Left cardiac atrium (tissue), 4 donors: ENCODE measurements at places on chromosomes 12 and 14. TPM values are rescaled to one million over a fixed set of nuclear protein-coding genes. Genes with fewer than 3 reads are reported as not detected.

DNA sequence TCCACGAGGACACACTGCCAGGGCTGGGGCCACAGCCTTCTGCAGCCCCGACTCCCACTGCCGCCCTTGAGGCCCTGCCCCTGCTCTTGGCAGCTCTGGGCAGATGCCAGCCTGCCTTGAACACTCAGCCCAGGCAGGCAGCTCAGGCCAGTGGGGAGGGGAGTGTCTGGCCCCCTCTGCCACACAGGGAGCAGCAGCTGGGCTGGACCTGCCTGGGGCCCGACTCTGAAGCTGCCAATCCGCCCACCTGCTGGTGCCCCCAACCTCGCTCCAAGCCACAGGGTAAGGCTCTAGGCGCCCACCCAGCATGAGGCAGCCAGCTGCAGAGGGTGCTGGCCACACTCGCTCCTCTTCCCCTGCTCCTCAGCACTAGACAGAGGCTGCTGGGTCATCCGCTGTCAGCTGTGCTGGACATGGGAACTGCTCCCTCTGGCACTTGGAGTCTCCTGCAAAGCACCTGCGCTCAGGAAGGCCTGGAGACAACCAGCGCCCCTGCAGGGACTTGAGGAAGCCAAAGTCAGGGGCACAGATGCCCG, 24.6 kb upstream of the NUDT14 start:
- no peak for DNase-seq

GRCh38 chr14:33556382-33557121, 394.3 kb downstream of the EGLN3 start:
- DNase-seq, result no peak

SYNE3 gene
- 34.3 TPM for total RNA-seq

GRCh38 chr12:72011374-72011773, 72.7 kb downstream of the TPH2 start:
- no peak for DNase-seq

- no peak for DNase-seq
Observed at GRCh38 chr12:93059925-93060665, 131.0 kb upstream of the EEA1 start.

DNA sequence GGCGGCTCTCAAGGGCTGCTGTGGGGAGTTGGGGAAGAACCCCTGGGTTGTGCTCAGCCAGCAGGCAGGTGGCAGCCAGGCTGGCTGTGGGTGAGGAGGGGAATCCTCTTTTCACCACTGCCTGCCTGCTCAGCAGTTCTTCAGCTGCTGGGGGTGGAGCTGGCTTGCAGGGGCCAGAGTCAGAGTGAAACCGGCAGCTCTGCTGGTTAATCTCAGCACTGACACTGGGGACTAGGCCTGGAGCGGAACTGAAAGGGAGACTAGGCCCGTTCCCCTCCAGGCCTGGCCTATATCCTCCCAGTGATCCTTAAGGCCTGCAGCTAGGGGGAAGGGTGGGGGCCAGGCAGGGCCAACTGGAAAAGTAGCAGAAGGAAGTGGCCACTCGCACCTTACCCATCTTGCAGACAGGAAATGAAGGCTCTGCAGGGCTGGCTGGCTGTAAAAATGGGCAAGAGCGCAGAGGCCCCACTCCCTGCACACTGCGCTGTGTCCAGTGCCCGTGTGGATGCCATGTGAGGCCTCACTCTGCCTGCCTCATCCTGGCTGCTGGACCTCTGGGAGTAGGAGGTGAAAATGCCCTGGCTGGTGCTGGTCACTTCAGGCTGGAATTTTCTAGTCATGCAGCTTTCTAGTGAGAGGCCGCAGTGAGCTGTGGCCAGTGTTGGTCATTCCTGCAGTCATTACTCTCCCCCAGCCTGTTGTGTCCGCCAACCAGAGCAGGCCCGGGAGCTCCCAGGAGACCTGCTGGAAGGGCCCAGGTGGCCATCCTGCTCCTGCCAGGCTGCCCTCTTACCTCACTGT, 39.4 kb downstream of the SH2B3 start:
- peak; percentile 73 for DNase-seq

GRCh38 chr14:71514941-71515919, 417.0 kb upstream of the RGS6 start:
- DNase-seq, result no peak

GRIP1 gene
- total RNA-seq, result 12.7 TPM

DNA sequence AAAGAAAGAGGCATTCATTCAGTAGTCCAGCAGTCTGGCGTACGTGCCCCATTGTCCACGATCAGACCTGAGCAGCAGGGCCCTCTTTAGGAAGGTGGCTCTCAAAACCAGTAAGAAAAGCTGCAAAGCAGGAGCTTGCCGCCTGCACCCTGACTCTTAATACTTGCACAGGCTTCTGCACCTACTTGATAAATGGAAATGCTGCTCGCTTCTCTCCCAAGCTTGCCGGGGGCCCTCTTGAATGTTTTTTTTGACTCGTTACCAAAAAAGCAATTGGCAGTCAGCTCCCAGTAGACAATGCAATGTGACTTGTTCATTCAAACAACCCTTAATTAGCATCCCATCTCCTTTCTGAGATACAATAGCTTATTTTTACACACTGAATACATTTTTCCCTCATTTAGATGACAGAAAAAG, 27.2 kb upstream of the PTPRB start:
- no peak for DNase-seq

DNA sequence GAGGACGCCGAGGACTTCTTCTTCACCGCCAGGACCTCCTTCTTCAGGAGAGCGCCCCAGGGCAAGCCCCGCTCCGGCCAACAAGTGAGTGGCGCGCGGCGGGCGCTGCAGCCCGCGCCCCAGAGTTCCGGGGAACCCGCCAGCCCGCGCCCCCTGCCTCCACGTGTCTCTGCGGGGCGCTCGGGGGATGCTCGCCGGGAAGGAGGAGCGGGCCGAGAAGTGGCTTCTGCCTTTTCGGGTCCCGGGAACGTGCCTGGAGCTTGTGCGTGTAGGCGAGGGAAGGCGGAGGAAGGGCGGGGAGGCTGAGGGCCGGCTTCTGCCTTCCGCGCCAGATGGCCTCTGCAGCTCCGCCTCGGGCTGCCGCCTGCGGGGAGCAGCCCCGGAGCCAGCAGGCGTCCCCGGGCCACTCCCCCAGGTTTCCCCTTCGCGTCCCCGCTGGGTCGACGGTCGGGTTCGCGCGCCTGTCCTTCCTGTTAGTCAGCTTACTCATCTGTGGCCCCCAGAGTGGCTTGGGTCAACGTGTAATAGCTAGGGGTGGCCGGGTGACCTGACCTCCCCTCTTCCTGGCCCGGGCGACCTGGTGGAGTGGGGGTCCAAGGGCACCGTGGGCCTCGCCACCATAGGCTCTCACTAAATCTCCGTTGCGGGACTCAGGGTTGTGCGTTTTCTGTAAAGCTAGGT, 505 bp downstream of the RASSF3 start:
- DNase-seq, result peak; percentile 80

DNA sequence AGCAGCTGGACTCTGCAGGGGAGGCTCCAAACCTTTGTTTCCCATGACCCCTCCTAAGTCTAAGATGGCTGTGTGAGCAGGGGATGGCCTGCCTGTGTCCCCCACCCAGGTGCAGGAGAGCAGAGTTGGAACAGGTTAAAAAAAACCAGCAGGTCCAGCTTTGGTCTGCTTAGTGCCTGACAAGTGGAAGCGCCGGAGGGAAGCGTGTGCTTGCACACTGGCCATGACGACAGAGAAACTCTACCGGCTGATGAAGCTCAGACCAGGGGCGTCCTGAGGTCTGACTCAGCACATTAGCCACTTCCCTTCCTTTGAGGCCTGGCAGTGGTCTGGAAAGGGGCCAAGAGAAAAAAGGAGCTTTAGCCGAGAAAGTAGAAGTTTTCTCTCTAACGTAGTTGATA, 280.1 kb downstream of the VRK1 start:
- peak; percentile 29 for DNase-seq

AVPR1A gene
- total RNA-seq, result 1.9 TPM

GRCh38 chr14:95651028-95651427, 35.2 kb upstream of the TCL1B start:
- DNase-seq, result no peak

HEBP1 gene
- 65.1 TPM for total RNA-seq

- DNase-seq, result no peak
Observed at GRCh38 chr12:1911598-1912575, 6.6 kb downstream of the CACNA2D4 start.

DNA sequence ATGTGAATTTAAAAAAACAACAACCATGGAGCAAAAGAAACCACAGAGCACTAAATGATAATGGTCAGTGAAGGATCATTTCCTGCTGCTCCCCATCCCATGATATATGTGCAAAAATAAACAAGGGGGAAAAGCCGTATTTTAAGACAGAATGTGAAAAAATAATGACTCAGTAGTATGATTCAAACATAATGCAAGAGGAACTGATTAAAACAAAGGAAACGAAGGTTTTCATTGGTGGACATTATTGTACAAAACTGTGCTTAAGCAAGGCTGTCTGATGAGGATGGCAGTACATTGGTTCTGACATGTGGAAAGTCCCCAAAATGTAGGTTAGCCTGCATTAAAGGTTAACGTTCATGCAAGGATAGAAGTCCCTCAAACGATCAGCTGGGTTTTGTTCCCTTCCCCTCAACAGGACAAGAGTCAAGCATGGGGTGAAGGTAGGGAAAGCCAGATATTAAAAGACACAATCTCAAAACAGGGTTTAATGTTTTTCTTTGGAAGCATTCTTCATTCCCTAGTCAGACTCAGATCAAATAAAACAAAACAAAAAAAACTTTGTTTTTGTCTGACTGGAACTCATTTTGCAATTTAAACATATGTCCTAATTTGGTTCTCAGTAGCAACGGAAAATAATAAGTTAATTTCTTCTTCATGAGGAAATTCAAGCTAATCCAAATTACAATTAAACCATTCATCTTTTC, 26.3 kb upstream of the PTGDR start:
- DNase-seq, result no peak

DNA sequence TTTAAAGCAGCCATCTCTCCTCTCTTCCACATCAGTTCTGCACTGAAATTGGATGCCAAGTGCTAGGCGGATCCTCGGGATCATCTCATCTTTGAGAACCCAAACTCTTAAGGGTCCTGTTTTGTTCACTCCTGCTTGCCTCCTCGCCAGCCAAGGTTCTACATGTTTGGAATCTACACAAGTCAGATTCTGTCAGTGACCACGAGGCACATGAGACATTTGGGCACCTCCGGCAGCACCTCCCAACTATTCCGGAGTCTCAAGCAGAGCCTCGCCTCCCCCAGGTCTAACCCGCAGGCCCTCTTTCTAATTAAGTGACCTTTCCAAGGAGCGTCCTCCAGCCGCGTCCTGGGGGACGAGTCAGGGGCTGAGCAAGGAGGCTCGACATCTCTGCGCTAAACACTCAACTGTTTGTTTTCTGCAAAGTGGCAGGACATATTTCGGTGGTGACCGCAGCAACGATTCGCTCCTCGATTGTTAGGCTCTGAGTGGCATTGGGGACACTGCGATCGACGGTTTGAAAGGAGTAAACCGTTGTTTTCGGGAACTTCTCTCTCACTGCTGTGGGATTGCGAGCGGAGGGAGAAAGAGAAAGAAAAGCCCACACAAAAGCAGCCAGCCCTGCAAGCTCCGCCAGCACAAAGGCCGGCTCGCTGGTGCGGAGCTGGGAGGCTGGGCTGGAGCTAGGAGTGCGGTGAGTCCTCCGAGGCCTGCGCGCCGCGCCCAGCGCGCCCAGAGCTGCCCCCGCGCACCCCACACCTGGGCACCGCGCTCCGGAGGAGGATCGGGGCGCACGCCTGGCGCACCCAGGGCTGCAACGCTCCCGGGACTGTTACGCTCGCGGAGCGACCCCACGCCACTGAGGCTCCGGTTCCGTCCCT, 640 bp downstream of the ARMH4 start:
- DNase-seq, result peak; percentile 28

SLC5A8 gene
- total RNA-seq, result not detected

OR6C68 gene
- not detected for total RNA-seq

- DNase-seq, result no peak
Observed at GRCh38 chr12:12734561-12735071, 17.4 kb downstream of the CDKN1B start.

ALDH6A1 gene
- total RNA-seq, result 33.3 TPM

DNA sequence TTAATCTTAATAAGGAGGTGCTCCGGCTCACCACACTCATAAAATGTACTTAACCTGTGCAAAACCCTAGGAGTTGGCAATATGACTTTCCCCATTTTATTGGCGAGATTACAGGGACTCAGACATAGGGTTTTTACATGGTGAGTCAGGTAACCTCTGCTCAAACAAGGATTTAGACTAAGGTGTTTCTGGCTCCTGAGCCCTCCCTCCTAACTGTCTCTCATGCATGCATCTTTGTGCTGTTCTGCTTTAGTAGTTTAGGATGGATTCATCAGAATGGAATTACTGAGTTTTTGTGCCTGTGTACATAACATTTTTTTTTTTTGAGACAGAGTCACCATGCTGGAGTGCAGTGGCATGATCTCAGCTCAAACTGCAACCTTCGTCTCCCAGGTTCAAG, 993.3 kb upstream of the TMEM132C start:
- no peak for DNase-seq

DNA sequence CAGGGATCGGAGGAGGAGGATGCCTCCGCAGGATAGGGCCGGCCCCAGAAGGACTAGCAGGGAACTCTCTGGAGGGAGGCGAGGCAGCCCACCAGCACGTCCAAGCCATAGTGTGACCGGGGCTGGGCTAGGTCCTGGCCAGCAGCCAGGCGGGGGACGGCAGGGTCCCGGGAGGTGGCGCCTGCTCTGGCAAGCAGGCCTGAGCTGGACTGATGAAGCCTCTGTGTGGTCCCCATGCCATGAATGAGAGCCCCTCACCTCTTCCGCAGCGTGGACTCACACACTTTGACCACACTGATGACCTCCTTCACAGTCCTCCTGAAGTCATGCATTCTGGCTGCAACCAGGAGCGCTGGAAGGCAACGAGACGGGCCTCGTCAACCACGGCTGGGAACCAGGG, 19.8 kb upstream of the BTBD6 start:
- no peak for DNase-seq

GRCh38 chr12:111149299-111149698, 219.6 kb downstream of the PHETA1 start:
- DNase-seq, result no peak

- peak; percentile 94 for DNase-seq
Observed at GRCh38 chr14:24093901-24094840, at the start of gene PCK2. Gene PCK2, plus strand, starts transcription at chr14:24094311. Its CDS starts 95 bp downstream, at chr14:24094406.

C14orf132 gene
- total RNA-seq, result 2.7 TPM

GRCh38 chr12:109983432-109984142, 12.6 kb downstream of the GIT2 start:
- DNase-seq, result no peak

PIP4K2C gene
- total RNA-seq, result 16.1 TPM

DNA sequence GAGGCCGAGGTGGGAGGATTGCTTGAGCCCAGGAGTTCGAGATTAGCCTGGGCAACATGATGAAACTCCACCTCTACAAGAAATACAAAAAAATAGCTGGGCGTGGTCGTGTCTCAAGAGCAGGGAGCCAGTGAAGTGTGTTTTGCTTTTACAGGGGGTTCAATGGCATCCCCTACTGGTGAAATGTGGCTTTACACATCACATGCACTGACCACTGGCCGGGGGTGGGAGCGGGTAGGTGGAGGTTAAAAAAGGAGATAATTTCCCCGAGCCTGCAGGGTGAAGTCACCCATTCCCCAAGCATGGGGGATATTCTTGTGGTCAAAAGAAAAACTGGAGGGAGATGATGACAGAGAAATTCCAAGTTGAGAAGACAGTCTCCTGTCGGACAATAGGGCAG, 63.6 kb upstream of the PWP1 start:
- no peak for DNase-seq

GRCh38 chr14:77148510-77149231, 7.1 kb upstream of the ZDHHC22 start:
- no peak for DNase-seq

GRCh38 chr12:22285846-22286245, 48.7 kb downstream of the ST8SIA1 start:
- DNase-seq, result no peak
